CMK (cell line): ENCODE measurements at places on chromosomes 11 and 22.

GRCh38 chr22:22032906-22033802, 50.6 kb upstream of the TOP3B start:
- DNase-seq: no peak

DNA sequence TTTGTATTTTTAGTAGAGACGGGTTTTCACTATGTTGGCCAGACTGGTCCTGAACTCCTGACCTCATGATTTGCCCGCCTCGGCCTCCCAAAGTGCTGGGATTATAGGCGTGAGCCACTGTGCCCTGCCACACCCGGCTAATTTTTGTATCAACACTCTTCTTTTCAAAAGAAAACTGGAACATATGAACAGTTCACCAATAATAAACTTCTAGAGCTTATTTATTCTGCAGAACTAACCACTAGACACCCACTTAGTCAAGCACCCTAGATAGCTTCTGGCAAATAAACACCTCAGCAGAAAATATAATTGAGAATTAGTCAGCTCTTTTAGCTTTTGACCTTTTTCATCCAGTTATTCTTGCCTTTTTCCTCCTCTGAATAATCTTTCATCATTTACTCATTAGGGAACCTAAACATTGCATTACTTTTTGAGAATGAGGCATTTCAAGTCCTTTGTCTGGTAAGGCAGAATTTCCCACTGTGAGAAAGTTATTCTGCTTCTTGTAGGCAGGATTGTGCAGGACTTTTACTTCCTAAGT, 27.3 kb upstream of the TMEM41B start:
- DNase-seq: no peak

DNA sequence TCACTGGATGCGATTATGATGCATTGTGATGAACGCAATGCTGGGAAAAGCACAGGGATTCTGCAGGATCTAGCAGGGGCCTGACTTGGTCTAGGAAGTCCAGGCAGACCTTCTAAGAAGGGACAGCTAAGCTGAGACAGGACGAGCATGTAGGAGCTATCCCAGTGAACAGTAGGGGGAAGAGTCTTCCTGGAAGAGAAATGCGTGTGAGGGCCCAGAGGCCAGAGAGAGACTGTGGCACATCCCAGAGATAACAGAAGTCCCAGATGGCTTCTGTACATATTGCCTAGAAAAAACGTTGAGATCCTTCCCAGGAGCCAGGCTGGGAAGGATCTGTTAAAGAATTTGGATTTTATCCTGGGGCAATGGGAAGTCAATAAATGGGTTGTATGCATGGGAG, 24.6 kb downstream of the RCN1 start:
- no peak for DNase-seq

- DNase-seq: no peak
These were observed 12.9 kb downstream of the TIMP3 start for GRCh38 chr22:32814285-32814860.

GRCh38 chr11:4890279-4890678, 8.6 kb downstream of the OR51T1 start:
- DNase-seq: no peak

DNA sequence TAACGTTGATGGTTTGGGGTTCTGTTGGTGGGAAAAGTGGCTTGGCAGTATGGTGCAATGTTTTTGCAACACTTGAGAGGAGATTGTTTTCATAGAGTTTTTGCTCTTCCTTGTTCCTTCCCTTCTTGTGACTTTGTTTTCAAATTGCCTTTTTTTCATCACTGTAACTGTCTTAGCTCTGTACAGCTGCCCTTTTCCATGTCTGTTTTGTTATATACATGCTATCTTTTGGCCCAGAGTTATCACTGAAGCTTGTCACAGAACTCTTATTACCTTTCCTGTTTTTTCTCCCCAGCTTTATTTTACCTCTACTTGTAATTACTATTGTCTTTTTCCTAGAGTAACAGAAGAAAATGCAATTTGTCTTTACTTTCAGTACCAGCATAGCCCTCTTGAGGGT, 154.1 kb downstream of the DDX10 start:
- DNase-seq: no peak

DNA sequence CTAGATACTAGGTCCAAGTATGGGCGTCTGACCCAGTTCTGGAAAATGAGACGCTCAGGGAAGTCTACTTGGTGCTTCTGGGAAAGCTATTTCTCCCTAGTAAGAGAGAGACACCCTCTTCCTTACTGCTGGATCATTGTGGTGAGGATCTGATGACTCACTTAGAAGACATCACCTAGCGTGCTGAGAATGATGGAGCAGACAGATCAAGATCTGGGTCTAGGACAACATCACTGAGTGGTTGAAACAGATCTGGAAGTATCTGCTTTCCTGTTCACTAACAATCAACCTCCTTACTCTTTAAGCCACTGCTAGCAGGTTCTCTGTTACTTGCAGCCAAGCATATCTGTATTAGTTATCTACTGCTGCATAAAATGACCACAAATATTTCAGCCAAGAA, 38.3 kb upstream of the HMGXB4 start:
- no peak for DNase-seq

GRCh38 chr11:118102721-118103261, 16.0 kb upstream of the SMIM35 start:
- DNase-seq: peak; percentile 73

- no peak for DNase-seq
These were observed 9.6 kb downstream of the SULT4A1 start for GRCh38 chr22:43852573-43853327.

GRCh38 chr11:5618807-5619206, 6.0 kb upstream of the TRIM34 start:
- DNase-seq: no peak
